ENCODE measurements at places on chromosomes 6 and 20.

DNA sequence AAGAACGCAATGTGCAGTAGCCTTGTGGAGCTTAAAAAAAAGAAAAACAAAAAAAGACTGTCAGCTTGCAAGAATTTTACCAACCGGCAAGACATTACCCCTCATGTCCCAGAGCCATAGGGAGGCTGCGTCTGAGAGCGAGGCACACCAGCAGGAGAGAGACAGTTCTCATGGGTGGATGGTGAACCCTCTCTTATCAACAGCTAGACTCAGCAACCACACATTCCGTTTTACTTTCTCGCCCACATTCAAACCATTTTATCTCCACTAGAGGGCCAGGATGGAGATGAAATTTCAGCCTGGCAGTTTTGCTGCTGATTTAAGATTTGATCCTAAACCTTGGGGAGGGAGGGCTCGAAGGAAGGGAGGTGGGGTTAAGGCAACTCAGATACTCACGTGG is 247.0 kb downstream of the ATXN1 start:
- DNase-seq, result no peak

GRCh38 chr6:3419624-3420272 is 37.1 kb downstream of the SLC22A23 start:
- no peak for DNase-seq

DNA sequence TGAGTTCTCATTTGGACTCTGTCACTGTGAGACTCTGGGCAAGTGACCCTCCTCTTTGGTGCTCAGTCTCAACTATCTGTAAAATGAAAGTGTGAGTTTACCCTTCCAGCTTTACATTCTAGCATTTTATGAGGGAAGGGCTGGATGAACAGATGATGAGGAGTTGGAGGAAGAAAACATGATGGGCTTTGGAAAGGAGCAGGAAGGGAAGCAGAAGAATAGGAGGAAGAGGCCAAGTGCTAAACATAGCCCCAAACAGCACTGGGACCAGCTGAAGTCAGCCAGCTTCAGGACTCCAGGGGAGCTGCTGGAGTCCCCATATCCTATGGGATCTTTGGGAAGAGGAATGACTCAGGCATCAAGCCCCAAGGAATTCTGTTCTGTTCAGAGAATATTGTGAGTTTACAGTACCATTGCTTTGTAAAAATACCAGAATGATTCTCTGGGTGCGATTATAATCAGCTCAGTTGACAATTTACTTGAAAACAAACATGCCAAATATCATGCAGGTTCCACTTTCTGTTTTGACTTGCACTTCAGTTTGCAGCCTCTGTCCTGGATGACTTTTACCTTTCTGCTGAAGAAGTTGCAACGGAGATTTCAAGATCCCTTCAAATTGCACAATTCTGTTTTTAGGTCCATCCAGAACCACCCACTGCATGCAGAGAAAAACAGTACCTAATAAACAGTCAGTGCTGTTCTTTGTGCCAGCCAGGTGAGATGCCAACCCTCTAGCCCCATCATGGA is 3.2 kb downstream of the CD40 start:
- no peak for DNase-seq

DNA sequence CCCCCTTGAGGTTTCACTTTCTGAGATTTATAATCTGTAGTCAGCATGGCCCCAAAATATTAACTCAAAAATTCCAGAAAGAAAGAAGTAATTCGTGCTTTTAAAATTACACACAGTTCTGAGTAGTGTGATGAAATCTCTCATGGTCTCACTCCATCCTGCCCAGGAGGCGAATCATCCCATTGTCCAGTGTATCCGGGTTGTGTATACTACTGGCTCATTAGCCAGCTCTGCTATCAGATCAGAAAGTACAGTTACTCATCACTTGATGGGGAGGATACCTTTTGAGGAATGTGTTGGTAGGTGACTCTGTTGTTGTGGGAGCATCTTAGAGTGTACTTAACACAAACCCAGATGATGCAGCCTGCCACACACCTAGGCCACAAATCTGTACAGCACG is 65.2 kb downstream of the CDC5L start:
- DNase-seq, result no peak

GRCh38 chr6:22322103-22323030 is 25.5 kb upstream of the PRL start:
- no peak for DNase-seq

DNA sequence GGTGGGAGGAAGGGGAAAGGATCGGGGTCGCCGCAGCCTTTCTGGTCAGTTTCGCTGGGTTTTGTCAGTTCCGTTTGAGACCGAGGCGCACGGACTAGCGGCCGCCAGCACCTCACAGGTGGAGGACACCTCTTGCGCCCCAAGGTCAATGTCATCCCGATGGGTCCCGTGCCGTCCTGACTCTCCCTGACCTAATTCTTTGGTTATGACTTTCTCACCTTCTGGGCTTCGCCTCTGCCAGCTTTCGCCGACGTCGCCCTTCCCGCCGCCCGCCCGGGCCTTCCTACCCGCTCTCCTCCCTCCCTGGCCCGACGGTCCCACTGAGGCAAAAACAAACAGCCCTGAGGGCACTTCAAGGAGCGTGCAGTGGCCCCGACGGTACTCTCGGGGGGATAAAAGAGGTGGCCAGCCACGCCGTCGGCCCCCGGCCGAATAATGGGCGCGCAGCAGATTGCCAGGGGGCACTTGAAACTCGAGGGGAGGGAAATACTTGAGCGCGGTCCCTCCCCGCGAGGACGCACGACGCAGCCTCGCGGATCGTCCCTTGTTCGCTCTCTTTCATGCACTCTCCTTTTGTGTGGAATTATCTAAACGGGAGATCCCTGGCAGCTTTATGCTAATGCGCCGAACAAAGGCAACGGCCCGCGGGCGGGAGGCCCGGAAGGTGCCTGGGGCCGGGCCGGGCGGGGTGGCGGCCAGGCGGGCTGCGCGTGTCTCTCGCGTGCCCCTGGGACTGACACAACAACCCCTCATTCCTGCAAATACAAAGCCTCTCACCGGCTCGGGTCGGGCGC is 3.9 kb upstream of the INSM1 start:
- no peak for DNase-seq

DNA sequence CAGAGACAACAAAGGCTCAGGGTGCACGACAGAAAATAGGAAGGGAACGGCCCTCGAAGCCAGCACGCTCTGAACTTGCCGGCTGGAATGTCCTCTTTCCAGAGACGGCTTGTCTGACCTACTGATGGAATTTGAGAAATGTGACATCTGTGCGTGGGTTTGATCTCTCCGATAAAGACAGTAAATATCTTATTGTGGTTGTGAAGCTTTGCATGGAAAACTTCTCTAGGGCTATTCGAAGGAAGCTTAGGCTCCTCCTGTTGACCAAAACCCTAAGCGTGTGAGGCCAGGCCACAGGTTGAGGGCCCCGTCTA is 247.3 kb downstream of the ZNF217 start:
- no peak for DNase-seq

- no peak for DNase-seq
These were observed 31.1 kb upstream of the SSTR4 start for GRCh38 chr20:23003881-23004460.

- no peak for DNase-seq
These were observed 100.8 kb downstream of the SYCP2 start for GRCh38 chr20:59832406-59833363.

DNA sequence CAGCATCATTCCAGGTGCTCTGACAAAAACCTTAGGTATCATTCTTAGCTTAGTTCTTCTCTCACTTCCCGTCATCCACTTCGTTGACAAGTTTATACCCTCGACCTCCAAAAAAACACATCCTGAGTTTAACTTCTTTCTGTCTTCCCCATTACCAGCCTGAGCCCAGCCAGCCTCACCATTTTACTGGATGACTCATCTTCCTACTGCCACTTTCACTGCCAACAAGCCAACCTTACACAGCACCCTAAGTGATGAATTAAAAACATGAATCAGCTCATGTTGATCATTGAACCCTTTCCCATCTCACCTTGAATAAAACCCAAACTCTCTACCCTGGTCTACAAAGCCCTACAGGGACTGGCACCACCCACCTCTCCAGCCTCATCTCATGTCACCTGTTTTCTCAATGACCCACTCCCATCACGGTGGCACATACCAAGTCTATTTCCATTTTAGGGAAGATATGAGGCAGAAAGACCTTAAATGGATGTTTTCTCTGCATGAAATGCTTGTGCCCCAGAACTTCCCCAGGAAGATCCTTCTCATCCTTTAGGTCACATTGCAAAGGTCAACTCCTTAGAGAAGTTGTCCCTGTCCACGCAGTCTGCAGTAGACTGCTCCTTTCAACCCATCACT is 9.9 kb upstream of the UST start:
- no peak for DNase-seq

DNA sequence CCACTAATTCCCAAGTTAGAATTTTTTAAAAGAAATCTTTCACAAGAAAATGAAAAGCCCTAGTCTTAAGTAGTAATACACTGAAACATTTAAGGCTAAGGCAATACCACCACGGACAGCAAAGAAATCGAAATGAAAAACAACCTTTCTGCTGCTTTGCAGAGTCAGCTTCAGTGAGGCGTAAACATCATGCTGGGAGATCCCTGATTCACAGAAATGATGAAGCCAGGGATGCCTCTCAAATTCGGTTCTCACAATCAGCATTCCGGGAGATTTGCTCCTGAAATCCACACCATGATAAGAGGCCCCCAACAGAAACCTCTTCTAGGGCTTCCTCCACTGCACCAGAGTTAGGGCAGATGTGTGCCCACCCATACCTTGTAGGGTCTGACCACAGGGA is 18.6 kb downstream of the RRBP1 start:
- DNase-seq, result no peak

All from stimulated activated CD4-positive, alpha-beta T cell treated with anti-CD3 and anti-CD28 coated beads, Interleukin-12 subunit alpha, Interleukin-12 subunit beta, amount 100 ng/mL, for 24 hours (primary cell).